Astrocyte (in vitro differentiated cells and primary cell): ENCODE measurements at places on chromosomes 4 and X. TPM values are rescaled to one million over a fixed set of nuclear protein-coding genes. Genes with fewer than 3 reads are reported as not detected.

DNA sequence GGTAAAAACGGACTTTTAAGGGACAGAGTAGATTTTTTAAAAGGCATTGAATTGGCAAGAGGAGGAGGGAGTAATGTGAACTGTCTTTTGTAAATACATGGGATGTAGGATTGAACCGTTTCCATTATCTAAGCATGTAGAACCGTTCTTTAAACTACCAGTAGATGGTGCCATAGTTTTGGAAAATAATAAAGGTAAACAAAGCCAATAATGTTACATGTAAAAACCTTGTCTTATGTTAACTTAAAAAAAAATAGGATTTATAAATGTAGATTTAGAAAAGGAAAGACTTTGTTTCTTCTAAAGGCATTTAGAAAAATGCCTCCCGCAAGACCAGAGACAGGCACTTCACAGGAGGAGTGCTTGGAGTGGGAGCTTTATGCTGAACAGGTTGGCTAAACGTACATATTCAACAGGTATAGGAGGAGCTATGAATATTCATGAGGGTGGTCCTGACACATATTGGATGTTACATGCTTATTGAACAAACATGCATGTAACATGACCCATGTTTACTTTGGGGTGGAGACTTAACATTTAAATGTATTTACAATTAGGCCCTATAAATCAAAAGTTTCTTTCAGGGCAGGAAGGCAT lies 45.5 kb upstream of the FAM241A start:
- peak; percentile 39 for DNase-seq

GRCh38 chrX:45508454-45508853 lies 307.8 kb upstream of the DIPK2B start:
- DNase-seq, result peak; percentile 22

DNA sequence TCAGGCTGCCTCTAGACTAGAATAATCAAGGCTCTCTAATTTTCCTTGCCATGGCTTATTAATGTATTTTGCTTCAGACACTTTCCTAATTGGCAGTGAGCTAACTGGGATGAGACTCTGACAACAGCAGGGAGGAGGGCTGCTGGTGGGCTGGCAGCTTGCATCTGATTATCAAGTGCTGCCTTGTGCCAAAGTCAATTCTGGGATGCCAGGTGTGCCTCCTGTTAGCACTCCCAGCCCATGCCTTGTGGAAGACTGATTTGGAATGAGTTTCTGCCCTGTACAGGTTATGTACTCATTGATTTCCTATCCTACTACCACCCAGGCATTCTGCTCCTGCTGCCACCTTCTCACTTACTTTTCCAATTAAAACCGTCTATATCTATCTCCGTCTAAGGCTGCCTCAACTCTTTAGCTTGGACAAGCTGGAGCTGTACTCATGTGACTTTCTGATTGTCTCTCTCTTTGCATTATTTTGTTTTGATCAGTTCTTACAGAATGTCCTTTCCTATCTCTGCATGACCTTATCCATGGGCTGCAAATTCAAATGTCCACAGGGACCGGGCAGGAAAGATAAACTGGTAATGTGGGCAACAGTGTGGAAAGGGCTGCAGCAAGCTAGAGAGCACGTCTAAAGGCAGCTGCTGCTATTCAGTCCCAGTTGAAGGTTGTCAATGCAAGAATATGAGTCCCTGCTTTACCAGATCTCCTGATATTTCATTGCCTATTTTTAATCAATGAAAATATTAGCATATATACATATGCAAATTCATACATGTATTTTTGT lies 112.6 kb downstream of the GABRA2 start:
- DNase-seq, result no peak

DNA sequence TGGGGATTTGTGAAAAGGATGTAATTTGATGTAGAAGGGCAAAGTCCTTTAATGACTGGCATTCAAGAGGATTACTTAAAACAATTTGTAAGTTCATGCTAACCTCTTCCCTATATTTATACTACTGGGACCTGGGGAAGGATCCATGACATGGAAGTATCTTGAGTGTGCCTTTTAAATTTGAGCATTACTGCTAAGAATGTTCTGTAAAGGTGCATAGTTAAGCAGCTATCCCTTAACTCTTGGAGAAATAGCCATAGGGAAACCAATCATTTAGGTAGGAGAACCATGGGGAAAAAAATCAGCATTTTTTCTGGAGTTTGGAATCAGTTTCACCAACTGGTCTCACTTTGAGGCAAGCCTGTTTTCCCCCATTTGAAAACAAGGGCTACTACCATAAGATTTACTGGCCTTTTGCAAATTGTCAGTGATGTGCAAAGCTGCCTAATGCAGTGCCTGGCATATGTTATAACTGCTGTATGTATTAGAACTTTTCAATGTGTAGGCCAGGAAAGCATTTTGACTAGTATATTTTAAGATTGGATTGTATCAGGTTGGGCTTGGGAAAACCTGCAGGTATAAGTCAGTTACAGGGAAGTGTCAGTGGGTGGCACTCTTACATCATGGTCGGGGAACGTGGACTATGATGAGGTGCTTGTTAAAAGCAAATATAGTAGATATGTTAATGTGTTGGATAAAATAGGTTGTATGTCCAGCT lies 72.1 kb downstream of the PRSS12 start:
- peak; percentile 69 for DNase-seq

DNA sequence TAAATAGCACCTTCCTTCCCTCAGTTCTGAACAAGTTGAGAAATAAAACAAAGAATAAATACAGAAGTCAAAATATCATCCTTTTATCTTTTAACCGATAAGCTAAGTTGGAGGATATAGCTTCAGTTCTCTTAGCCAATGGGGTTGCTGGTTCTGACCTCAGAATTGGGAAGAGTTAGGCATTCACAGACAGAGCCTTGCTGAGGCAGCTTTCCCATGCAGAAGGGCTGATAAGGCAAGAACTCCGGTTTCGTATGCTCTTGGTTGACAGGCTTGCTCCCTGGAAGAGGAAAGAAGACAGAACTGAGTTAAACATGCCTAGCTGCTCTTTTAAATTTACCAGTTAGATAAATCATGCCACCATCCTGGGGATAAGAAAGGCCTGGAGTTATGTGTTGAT lies 17.6 kb downstream of the FRAS1 start:
- no peak for DNase-seq

DNA sequence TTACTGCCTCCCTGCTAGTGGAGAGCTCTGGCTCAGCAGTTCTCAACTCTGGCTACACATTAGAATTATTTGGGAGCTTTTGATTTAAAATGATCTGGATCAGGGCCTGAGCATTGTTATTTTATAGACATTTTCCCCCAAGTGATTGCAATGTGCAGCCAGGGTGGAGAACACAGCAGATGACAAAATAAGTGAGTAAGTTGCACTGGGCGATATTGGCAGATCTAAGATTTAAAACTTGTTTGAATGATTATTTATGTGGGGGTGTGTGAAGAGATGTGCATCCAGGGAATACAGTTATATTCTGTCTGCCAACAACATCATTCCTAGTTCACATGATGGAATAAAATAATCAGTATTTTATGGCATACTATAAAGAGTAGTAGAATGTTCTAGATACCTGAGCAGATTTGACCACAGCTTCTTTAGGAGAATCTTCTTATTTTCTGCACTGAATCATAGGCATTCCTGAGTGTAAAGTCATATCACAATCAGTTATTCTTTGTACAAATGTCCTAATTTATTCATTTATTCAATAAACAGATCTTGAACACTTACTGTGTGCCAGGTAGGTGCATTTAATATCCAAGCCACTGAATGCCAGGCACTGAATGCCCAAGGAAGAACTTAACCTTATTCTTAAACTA lies 123.9 kb downstream of the UCHL1 start:
- DNase-seq, result no peak

Gene ATP10D
- 69.6 and 75.8 TPM in 2 replicates for total RNA-seq

Gene RAB33B
- 11.0 and 11.8 TPM in 2 replicates for total RNA-seq

Gene KIAA0232
- total RNA-seq, result 25.0 and 27.6 TPM in 2 replicates
